ENCODE measurements at places on chromosomes 5 and 9.

DNA sequence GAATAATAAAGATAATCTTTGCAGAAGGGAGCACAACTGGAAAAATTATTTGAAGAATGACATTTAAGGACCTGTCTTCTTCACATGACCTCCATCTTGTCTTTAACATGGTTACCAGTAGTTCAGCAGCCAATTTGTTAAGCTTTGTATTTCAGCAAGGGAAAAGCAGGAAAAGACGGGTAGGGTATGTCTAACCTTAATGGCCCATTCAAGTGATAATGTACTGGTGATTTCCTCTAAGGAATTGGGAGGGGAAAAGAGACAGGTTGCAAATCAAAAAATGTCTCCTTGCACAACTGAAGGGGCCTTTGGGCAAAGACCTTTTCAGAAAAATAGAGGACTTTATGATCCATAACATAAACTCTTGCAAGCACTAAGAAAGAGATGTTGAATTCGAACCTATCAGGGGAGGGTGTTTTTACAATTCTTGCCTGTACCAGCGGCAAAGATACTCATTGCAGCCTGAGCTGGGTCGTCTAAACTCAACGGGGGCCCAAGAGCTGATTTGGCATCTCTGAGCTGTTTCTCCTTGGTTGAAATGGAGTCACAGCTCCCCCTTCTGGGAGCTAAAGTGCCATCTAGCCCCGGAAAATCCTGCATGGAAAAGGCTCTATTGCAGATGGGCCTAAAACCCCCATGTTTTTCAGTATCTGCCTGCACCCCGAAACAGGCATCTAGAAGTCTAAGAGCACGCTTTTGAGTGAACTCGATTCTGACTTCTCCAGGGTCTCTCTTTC is 3.8 kb downstream of the BRINP1 start:
- DNase-seq, result no peak

DNA sequence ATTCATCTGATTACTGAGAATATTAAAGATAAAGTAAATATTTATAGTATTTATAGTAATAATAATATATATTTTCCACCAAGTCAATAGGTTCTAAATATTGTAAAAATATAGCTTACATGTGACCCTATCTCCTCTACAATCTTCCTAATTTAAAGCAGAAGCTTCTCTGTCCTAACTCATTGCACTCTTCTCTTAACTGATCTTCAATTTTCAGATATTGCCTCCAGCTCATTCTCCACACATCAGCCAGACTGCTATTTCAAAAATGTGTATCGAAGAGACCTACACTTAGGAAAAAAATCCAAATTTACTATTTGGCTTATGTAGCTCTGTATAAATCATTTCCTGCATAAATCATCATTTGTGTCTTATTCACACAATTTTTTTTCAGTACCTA is 47.8 kb downstream of the CDH18 start:
- DNase-seq, result no peak

- no peak for DNase-seq
These were observed 39.3 kb upstream of the RAD23B start for GRCh38 chr9:107243742-107244141.

- no peak for DNase-seq
These were observed 45.8 kb downstream of the PCDHGC5 start for GRCh38 chr5:141534492-141535213.

- no peak for DNase-seq
These were observed 70.5 kb downstream of the SNX24 start for GRCh38 chr5:122915717-122916461.

- no peak for DNase-seq
These were observed 49.9 kb upstream of the IL13 start for GRCh38 chr5:132608107-132608506.

DNA sequence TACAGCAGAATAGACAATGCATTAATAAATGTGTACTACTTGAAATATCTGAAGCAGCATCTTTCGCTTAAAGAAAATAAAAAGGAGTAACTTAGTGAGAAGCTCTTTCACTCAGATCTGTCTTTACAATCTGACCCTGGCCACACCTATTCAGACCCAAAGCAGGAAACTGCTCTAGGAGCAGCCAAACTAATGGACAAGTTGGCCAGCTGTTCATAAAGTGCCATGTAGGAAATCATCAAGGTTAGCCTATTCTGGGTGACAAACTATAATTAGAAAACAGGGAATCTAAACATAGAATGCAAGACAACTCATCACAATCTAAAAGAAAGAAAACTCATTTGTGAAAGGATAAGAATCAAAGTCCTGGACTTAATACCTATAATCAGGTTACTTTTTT is 101.3 kb downstream of the AGTPBP1 start:
- no peak for DNase-seq
